ENCODE measurements at places on chromosomes 5 and 9.
A peak's percentile ranks its signal among the peaks of the same experiment; 100 is the strongest.

DNA sequence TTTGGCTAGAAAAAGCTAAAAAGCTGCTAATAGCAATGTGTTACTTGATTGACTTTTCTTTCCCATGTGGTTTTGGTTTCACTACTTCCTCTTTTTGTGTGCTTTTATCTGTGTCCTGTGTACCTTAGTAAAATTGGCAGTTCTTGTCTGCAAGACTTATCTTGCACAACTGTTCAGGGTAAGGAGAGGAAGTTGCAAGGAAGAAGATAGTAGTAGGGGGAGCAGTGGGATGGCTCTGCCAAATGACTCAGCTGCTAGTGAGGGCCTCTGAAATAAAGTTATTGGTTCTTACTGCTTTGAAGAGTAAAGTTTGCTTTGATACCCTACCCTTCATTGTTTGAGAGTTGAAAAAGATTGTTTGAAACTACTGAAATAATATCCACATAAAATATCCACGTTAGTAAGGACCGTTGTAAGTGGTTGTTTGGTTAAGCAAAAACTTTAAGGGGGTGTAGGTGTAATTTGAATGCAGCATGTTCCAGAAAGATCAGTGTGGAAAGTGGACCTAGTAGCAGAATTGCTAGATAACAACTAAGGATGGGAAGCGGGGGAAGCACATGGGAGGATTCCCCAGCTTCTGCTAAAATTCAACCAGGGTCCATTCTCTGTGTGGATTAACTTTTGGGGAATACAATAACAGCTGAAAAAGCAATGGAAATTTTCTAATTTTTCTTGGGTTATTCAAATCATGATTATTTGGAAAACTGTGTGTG is 123.5 kb downstream of the SCAMP1 start:
- DNase-seq: peak; percentile 4

- DNase-seq: no peak
Observed at GRCh38 chr9:71921190-71921814, 9.9 kb downstream of the C9orf85 start.

- DNase-seq: no peak
Observed at GRCh38 chr5:176548967-176549444, at the start of gene CDHR2. Gene CDHR2 (plus strand): TSS chr5:176549342. CDS start chr5:176565353, 16,011 bp downstream.

DNA sequence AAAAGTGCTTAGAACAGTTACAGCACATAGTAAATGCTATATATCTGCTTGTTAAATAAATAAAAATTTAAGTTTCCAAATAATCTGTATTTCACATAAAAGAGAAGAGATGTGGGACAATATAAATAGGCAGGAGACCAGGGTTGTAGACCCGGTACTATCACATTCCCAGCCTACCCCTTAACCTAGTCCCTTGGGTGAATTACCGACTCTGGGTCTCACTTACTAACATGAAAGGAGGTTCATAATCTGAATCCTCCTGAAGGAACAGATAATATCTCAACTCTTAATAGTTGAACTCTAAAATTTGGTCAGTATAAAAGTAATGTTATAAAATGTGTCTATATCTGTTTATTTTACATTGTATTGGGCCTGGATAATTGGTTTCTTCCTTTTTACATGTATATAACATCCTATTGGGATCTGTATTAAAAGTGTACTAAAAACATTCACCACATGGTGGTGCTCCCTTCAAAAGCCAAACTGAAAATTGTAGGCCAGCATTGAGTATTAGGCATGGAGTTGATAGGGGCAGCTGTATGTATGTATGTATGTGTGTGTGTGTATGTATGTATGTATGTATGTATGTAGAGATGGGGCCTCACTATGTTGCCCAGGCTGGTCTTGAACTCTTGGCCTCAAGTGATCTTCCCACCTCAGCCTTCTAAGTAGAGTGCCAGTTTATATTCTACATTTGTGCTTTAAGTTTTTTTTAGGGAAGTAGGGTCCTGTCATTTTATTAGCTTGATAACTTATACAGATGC is 64.2 kb upstream of the ABL1 start:
- DNase-seq: peak; percentile 53

DNA sequence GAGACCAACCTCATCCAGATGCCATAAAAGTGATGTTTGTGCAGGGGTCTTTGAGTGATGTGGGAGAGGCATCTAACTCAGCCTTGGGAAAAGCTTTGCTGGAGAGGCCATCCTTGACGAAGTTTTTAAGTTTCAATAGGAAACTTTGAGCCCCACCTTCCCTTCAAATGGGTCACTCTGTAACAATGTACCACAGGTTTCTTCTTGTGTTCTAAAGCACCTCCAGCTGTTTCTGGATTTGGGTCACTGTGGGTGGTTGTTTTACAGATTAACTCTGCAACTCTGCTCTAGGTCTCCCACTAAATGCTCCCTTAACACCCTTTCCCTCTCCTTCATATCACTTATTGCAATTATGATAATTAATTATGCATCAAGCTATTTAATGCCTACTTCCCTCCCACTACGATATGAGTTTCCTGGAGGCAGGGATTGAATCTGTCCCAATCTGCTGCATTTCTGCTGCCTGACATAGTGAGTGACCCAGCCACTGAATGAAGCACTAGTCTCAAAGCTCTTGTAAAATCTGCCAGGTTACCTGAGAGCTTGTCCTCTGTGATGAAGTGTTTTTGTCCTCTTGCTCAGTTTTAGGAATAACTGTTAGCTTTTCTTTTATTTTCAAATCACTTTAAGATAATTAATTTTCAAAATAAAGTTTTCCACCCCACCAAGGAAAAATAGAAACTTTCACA is 60.5 kb upstream of the PUM3 start:
- DNase-seq: no peak

GRCh38 chr9:93810028-93810971 is 144.9 kb downstream of the BARX1 start:
- no peak for DNase-seq

DNA sequence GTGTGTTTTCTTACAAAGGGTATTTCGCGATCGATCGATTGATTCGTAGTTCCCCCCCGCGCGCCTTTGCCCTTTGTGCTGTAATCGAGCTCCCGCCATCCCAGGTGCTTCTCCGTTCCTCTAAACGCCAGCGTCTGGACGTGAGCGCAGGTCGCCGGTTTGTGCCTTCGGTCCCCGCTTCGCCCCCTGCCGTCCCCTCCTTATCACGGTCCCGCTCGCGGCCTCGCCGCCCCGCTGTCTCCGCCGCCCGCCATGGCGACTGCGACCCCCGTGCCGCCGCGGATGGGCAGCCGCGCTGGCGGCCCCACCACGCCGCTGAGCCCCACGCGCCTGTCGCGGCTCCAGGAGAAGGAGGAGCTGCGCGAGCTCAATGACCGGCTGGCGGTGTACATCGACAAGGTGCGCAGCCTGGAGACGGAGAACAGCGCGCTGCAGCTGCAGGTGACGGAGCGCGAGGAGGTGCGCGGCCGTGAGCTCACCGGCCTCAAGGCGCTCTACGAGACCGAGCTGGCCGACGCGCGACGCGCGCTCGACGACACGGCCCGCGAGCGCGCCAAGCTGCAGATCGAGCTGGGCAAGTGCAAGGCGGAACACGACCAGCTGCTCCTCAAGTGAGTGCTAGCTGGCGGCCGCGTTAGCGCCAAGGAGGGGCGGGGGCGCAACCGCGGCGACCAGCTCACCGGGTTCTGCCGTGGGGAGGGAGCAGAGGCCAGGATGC is 480 bp downstream of the LMNB1 start:
- peak; percentile 68 for DNase-seq

DNA sequence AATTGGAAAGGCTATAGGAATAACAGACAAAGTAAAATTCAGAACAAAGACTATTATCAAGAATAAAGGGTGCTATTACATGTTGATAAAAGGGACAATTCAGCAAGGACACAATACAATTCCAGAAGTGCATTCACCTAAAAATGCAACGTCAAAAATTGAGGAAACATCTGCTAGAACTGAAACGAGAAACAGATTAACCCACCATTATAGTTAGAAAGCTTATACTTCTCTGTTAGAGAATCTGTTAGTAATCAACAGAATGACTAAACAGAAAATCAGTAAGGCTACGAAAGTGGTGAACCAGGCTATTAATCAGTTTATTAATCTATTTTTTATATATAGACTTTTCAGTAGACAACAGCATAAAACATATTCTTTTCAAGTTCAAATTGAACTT is 14.8 kb downstream of the FCN1 start:
- DNase-seq: no peak

GRCh38 chr5:173114536-173114935 is 29.8 kb upstream of the BNIP1 start:
- DNase-seq: no peak
